ENCODE measurements at places on chromosomes 3 and 15. TPM values are rescaled to one million over a fixed set of nuclear protein-coding genes. Genes with fewer than 3 reads are reported as not detected.
A peak's percentile ranks its signal among the peaks of the same experiment; 100 is the strongest.

DNA sequence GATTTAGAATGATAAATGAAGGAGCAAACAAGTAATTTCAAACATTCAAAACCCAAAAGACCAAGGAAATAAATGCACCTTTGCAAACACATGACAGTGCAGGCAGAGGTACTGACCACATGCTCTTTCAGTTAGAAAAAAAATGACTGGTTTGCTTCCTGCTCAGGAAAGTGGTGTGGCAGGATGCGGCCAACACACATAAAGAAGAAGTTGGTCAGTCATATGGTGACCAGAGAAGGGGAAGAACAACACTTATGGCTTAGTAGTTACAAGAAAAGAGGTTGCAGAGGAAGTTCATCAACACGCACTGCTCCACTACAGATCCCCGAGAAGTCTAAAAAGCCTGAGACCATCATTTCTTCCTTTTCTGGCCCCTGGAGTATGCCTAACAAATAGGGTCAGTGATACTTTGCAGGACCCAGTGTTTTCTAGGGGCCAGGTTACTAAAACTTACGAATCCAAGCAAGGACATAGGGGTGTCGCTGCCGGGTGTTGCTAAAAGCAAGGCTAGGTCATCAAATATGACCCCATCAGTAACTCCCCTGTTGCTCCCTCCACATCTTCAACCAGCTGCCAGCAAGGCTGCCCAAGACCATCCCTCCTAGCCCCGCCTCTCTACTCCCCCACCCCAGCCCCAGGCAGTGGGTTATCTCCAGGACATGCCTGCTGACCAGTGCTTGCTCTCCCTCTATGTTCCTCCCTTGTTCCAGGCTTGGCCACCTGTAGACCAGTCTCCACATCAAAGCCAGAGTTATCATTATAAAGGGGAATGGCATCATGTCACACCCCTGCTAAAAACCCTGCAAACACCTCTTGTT, 11.2 kb downstream of the ATP8B4 start:
- H3K27me3 ChIP-seq, result peaks cover 51% of the 10 kb centered on the region
- DNase-seq, result no peak
- peaks cover 7% of the 10 kb centered on the region for H3K4me1 ChIP-seq
- H3K27ac ChIP-seq, result no peak overlapping the region
- no peaks in the 10 kb centered on the region for H3K36me3 ChIP-seq
- H3K4me3 ChIP-seq, result no peak overlapping the region

DNA sequence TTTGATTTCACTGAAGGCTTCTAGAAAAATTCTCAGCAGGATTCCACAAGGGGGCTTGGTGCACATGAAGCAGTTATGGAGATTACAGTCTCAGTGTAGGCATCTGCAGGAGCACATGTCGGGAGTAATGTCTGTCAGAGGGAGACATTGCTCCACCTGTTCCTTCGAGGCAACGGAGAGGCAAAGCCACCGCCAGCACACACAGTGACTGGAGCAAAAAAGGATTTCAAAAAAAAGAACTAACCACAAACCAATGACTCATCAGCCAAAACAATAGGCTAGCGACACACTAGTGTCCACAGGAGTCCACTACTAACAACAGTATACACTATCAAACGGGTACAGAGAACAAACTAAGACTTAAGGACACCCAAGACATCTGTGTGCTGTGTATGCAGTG, 68.9 kb downstream of the NPTN start:
- DNase-seq, result no peak
- H3K36me3 ChIP-seq, result peaks cover 17% of the 10 kb centered on the region
- H3K27me3 ChIP-seq, result no peaks in the 10 kb centered on the region
- no peak overlapping the region for H3K4me3 ChIP-seq

- H3K4me1 ChIP-seq, result peaks cover 50% of the 10 kb centered on the region
- H3K27ac ChIP-seq, result peak overlapping the region; percentile 99
- H3K36me3 ChIP-seq, result peaks cover 2% of the 10 kb centered on the region
- H3K27me3 ChIP-seq, result no peaks in the 10 kb centered on the region
- peak; percentile 86 for DNase-seq
- H3K4me3 ChIP-seq, result peak overlapping the region; percentile 99
Observed at GRCh38 chr3:188152660-188153436, 1.1 kb upstream of the LPP start.

DNA sequence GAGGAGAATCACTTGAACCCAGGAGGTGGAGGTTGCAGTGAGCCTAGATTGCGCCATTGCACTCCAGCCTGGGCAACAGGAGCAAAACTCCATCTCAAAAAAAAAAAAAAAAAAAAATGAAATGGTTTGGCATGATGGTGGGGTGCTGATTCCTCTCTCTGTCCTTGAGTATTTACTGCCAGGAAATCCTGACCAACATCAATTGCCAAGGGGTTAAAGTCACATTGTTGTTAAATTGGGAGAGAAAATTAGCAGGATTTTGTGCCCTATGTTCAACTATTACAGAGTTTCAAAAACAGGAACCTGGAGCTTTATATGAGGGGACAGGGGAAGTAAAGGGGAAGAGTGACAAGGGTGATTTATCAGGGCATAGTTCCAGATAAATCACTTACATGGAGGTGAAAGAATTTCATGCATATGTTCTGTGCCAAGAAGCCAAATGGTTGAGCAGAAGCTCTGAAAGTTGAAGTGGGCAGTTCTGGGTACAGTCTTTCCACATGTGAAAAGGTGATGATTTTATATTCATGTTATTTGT, 70.5 kb upstream of the TSEN2 start:
- no peaks in the 10 kb centered on the region for H3K36me3 ChIP-seq
- no peak overlapping the region for H3K4me3 ChIP-seq
- peaks cover 21% of the 10 kb centered on the region for H3K27me3 ChIP-seq
- H3K27ac ChIP-seq, result no peak overlapping the region
- no peak for DNase-seq

OR5H14 gene
- total RNA-seq, result not detected

DNA sequence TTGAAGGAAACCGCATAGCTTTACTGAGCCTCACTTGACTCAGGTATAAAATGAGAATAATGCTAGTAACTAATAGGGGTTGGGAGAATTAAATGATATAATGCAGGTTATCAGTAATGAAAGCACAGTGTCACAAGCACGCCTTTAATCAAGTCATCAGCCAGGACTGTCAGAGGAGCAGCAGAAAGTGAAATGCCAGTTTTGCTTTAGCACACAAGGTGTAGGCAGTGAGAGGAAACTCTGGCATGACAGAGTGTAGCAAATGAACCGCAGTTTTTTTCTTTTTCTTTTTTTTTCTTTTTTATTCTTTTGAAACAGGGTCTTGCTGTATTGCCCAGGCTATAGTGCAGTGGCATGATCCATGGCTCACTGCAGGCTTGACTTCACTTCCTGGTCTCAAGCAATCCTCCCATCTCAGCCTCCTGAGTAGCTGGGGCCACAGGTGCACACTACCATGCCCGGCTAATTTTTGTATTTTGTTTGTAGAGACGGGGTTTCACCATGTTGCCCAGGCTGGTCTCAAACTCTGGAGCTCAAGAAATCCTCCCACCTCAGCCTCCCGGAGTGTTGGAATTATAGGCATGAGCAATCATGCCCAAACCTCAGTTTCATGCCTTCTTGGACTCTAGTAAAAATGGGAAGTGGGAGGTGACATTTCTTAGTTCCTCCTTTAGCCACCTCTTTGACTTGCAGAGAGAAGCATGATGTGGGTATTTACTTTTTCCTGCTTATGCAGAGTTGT, 9.7 kb upstream of the SCAANT1 start:
- H3K36me3 ChIP-seq, result peaks cover 56% of the 10 kb centered on the region
- no peak overlapping the region for H3K27ac ChIP-seq
- H3K27me3 ChIP-seq, result no peaks in the 10 kb centered on the region
- peaks cover 9% of the 10 kb centered on the region for H3K4me1 ChIP-seq
- H3K4me3 ChIP-seq, result no peak overlapping the region
- DNase-seq, result no peak
